Astrocyte of the spinal cord (primary cell): ENCODE measurements at places on chromosomes 1 and 21.

GRCh38 chr1:12472798-12473551 lies 145.0 kb downstream of the DHRS3 start:
- DNase-seq = no peak

- DNase-seq = peak; percentile 78
Observed at GRCh38 chr21:35940074-35940927, 120.0 kb downstream of the SETD4 start.

DNA sequence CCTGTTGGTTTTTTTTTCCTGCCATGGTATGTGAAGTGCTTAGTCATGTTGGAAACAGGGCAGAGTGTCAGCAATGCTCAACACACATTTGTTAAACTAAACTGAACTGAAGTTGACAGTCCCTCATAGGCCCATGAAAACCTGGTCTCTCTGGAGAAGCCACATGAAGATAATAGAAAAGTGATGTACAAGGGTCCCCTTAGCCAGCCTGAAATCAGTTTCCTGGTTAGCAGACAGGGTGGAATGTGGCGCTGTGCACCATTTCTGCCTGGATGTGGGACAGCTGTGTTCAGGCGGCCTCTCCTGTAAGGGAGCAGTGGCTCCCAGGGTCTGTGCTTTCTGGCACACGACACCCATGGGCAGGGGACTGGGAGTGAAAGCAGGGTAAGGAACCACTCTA lies 9.9 kb upstream of the CHI3L1 start:
- no peak for DNase-seq

DNA sequence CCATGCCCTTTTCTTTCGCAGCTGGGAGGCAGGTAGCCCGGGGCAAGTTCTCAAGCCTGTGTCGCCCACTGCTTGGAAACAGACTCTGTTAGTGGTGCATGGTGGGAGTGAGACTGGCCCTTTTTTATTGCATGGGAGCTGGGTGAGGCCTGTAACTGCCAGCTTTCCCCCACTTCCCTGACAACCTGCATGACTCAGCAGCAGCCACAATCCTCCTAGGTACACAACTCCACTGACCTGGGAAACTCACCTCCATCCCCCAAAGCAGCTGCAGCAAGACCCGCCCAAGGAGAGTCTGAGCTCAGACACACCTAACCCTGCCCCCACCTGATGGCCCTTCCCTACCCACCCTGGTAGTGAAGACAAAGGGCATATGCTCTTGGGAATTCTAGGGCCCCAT lies 25.8 kb downstream of the PIGP start:
- no peak for DNase-seq

DNA sequence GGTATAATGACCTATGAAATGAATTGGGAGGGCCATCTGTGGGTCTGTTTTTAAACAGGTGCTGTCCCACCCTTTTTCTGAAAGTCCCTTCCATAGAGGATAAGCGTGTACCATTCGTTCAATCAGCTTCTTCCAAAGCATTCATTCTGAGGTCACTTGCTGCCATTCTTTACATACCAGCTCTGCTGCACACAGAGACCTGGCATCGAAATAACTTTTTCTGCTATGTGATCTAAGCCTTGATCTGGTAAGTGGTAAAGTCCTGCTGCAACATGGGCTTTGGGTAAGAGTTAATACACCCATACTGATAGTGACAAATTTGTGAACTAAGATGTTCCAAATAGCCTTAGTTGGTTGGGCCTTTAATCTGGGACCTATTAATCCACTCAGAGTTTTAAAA lies 38.9 kb downstream of the DR1 start:
- DNase-seq = no peak

DNA sequence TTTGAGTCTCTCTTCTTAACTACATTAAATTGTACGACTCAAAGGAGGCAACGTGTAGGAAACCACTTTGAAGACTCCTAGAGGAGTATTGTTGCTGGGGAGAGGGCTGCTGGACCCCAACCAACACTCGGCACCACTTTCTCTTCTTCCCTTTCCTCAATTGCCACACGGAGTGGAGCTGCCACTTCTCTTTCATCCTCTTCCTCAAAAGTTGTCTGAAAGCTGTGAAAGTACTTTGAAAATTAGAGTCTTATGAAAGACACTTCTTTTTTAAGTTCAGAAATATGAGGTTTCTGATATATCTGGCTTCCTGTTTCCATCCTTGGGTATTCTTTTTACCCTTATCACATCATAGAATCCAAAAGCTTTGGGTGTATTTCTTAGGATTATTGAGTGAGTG lies 59.5 kb downstream of the MRPS6 start:
- no peak for DNase-seq

DNA sequence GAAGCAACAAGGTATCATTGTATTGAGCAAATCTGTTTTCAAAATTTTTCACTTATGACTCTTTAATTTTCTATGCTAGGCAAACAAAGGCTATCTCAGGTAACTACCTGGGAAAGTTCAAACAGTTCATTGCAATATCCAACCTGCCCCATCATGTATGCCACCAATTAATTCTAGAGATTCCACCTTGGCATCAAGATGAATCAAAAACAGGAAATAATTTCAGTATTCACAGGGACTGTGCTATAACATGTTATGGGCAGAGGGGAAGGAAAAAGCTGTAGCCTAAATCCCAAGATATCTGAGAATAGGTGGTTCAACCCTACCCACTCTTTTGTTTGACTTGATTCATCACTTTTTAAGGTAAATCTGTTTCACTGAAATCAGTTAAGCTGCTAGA lies 67.5 kb upstream of the SH3GLB1 start:
- no peak for DNase-seq

- no peak for DNase-seq
Observed at GRCh38 chr1:158952416-158952815, 21.1 kb downstream of the PYHIN1 start.

- DNase-seq = no peak
Observed at GRCh38 chr1:5580926-5581325, 411.3 kb downstream of the NPHP4 start.

DNA sequence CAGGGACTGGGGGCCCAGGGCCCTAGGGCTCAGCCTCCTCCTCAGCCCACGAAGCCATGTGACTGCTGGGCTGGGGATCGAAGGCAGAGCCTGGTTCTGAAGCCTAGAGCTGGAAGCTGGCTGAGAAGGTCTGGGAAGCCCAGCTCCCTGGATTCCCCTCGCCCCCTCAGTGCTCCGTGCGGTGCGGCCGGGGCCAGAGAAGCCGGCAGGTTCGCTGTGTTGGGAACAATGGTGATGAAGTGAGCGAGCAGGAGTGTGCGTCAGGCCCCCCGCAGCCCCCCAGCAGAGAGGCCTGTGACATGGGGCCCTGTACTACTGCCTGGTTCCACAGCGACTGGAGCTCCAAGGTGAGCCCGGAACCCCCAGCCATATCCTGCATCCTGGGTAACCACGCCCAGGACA lies 9.1 kb downstream of the ADAMTSL4 start:
- no peak for DNase-seq

GRCh38 chr1:45200906-45201500 lies 5.4 kb downstream of the ZSWIM5 start:
- no peak for DNase-seq

DNA sequence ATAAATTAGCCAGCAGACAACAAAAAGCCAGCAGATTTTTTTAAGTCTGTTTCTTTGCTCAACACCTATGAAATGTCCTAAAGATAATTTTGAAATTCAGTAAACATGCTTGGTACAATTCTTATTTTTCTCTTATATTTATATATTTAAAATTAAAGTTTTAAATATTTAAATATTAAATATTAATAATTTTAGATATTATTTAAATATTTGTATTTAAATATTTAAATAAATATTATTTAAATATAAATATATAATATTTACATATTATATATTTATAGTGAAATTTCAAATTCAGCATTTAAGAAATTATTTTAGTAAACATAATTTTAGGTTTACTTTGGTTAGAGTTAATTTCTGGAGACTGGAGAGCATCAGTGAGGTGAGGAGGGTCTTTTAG lies 1554.2 kb downstream of the NCAM2 start:
- no peak for DNase-seq
